ENCODE measurements at places on chromosomes 1 and 21.

GRCh38 chr21:42833439-42833815, 45.9 kb downstream of the WDR4 start:
- DNase-seq: peak; percentile 62

- no peak for DNase-seq
Measured at GRCh38 chr1:220336391-220337031, 64.3 kb upstream of the RAB3GAP2 start.

- DNase-seq: no peak
Measured at GRCh38 chr1:95660736-95661135, 426.7 kb downstream of the RWDD3 start.

GRCh38 chr1:4113897-4114296, 213.8 kb upstream of the C1orf174 start:
- DNase-seq: no peak

DNA sequence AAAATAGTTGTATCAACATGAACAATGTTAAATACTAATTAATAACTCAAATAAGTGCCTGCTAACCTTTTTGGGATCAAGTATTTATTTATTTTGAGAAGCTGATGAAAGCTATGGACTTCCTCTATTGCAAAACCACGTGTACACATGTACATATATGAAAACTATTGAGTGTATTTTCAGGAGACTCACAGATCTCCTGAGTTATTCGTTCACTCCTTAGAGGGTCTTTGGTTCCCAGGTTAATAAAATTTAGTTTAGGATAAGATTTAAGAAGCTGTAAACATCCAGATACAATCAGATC, 130.5 kb downstream of the DISC1 start:
- no peak for DNase-seq
